AML-193 (cell line): ENCODE measurements at places on chromosomes 5 and 9.

GRCh38 chr5:53814819-53815218 lies 254.4 kb downstream of the NDUFS4 start:
- no peak for DNase-seq

DNA sequence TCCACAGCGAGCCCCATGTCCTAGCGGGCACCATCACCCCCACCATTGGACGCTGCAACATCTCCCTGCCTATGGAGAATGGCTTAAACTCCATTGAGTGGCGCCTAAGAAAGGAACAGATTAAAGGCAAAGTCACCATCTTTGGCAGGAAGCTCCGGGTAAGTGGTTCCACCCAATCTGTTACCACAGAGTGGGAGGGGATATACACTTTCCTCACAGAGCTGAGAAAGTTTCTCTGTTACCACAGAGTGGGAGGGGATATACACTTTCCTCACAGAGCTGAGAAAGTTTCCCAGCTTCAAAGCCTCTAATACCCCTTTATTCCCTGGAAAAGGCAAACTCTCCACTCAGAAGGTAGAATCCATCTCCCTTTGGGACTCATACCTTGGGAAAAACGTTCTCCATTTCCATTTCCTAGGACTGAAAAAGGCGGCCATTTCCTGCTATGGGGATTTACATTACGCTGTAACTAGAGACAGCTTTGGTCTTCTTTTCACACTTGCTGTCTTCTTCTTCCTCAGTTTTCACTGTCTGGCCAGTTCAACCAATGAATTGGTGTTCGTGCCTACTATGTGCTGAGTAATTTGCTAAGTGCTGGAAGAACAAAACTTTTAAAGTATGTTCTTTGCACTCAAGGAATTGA lies 63.4 kb upstream of the WWC1 start:
- DNase-seq = no peak

DNA sequence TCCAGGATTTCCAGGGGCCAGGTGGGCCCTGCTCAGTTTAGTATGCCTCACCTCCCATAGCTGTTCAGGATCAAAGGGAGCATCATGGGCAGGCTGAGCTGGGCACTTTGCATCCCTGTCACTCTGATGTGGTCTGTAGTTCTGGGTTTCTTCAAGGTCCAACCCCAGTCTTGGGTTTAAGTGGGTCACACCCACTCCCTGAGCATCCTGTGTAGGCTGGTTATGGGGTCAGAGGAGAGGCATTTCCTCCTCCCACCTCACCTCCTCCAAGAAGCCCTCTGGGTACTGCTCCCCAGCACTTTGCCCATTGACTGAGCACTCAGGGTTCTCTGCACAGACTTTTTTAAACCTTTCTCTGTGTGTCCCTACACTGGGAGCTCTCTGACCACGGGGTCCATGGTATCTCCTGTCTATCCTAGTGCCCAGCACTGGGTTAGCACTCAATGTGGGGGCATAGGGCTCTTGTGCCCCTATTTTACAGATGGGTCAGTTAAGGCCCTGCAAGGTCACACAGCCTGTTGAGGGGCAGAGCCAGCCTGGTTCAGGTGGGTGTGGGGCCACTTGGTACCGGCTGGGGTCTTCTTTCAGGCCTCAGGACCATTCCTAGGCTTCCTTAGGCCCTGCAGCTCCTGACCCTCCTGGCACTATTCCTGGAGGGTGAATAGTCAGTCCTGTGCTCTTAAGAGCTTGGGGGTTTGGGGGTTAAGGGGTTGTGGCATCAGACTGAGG lies 19.0 kb downstream of the CXXC5 start:
- DNase-seq = no peak

- no peak for DNase-seq
These were observed 391.6 kb upstream of the CHD1 start for GRCh38 chr5:99320436-99320835.

- no peak for DNase-seq
These were observed 299.2 kb downstream of the ELAVL2 start for GRCh38 chr9:23526806-23527205.
